ENCODE measurements at places on chromosomes 3 and 15.
A peak's percentile ranks its signal among the peaks of the same experiment; 100 is the strongest.

- DNase-seq = no peak
Measured at GRCh38 chr15:85597155-85597815, 197.4 kb downstream of the KLHL25 start.

DNA sequence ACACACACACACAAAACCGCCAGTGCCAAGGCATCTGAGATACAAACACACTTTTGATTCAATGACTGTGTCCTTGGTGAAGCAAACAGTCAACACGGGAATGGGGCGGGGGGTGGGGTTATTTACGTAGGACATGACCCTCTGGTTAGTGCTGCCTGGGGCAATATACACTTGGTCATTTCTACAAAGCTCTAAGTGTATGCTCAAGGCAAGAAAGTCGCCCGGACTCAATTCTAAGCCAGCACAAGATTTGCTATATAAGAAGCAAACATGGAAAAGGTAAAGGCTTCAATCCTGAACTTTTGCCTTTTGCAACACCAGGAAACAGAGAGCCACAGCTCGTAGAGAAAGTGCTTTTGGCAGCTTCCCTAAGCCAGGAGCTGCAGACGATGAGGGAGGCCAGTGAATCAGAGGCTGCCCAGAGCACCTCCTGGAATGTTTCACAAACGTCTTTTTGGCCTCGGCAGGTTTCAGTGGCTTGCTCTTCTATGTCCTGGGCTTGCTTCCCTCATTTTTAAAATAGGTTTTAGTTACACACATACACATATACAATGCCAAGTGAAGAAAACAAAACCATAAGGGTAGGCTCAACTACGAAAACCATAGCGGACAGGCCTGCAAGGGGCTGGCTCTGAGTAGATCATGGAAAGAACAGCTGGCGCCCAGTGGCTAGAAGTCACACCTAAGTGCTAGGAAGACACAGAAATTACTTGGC is 73.6 kb downstream of the TM4SF4 start:
- no peak for DNase-seq

- no peak for DNase-seq
Measured at GRCh38 chr3:9064850-9065249, 101.6 kb upstream of the RAD18 start.

DNA sequence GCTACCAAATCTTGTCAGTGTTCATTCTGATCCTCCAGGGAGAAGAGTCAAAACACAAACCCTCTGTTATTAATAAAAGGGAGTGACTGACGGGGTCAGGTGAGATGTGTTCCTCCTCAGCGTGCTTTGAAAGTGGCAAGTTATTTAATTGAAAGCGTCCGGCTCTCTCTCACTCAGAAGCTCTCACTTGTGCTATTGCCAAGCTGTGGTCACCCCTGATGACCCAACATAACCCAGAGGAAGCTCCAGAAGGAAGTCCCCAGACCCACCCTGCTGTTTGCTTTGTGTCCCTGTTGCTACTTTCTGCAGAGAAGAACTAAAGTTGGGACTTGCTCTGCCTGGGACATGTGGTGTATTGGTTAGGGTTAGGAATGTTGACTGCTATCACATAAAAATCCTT is 235.6 kb downstream of the EDEM1 start:
- DNase-seq = no peak

DNA sequence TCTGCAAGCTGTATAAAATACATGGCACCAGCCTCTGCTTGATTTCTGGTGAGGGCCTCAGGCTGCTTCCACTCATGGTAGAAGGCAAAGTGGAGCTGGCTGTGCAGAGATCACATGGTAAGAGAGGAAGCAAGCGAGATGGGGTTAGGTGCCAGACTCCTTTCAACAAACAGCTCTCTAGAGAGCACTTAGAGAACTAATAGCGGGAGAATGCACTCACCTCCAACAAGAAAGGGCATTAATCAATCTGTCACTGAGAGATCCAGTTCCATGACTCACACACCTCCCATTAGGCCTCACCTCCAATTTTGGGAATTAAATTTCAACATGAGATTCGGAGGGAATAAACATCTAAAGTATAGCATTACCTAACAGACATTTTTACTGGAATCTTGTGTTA is 644.1 kb upstream of the ARRDC4 start:
- DNase-seq = no peak

DNA sequence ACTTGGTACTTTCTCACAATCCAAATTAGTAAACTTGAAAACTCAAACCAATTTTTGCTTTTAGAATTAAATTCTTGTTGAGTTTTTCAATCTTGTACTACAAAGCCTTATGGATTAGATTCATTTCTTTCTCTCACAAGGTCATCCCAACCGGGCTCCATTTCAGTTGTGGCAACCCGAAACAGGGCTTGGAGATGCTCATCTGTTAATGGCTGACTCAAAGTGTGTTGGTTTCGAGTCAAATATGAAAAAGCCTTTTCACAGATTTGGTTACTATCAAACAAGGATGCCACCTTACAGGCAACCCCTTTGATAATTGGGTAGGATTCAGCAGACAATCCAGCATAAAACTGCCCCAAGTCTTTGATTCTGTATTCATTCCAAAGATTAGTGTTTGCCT is 1.8 kb downstream of the EPM2AIP1 start:
- DNase-seq = no peak

DNA sequence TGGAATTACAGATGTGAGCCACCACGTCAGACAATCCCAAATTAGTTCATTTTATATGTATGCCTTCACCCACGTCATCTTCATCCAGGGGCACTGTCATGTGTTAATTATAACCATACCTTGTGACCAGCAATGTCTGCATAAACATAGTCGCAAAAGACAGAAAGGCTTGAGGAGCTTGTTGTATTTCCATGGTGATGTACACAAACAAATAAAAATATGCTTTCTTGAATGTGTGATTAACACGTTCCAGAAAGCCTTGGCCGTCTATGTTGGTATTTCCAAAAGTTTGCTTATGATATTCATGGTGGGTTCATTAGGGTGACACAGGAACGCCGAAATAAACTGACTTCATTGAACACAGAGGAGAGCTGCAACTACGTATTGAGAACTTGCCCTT is 524.7 kb upstream of the ZNF717 start:
- no peak for DNase-seq

- peak; percentile 53 for DNase-seq
Measured at GRCh38 chr3:85567071-85567676, 608.4 kb downstream of the CADM2 start.

DNA sequence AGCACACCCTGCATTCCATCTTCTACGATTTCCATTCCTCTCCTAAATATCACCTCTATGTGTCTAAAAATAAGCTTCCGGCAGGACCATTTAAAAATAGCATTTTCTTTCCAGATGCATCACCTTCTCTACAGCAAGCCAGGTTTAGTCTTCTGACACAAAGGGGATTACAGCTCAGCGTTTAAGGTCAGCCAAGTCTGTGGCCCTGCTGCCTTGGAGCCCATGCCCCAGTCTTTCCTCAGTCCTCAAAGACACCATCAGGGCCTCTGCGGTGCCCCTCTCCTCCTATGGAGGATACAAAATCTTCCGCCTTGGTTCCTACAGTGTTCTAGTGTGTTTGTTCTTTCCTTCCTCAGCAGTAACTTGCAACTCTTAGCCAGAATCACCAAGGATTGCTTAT is 3.8 kb downstream of the SELENOS start:
- DNase-seq = no peak

GRCh38 chr3:127624063-127624462 is 4.9 kb upstream of the PODXL2 start:
- DNase-seq = no peak

GRCh38 chr15:90683371-90683770 is 33.8 kb upstream of the BLM start:
- DNase-seq = no peak

GRCh38 chr3:53682807-53683206 is 163.4 kb downstream of the CHDH start:
- DNase-seq = no peak

- no peak for DNase-seq
Measured at GRCh38 chr3:197019021-197019420, 10.6 kb downstream of the MELTF start.

DNA sequence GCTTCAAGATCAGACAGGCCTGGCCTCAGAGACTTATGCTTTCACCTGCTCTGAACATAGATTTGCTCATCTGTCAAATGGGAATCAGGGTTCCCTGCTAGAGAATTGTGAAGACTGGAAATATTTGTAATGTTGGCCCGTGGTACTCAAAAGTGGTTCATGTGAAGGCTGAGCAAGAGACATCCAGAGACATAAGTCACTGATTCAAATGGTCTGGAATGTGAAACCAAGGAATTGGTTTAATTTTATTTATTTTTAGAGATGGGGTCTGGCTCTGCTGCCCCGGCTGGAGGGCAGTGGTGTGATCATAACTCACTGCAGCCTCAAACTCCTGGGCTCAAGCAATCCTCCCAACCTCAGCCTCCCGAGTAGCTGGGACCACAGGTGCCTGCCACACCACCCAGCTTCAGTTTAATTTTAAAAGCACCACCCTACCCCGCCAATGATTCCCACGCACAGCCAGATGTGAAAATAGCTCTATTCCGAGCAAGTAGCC is 60.1 kb downstream of the DAPK2 start:
- DNase-seq = no peak

DNA sequence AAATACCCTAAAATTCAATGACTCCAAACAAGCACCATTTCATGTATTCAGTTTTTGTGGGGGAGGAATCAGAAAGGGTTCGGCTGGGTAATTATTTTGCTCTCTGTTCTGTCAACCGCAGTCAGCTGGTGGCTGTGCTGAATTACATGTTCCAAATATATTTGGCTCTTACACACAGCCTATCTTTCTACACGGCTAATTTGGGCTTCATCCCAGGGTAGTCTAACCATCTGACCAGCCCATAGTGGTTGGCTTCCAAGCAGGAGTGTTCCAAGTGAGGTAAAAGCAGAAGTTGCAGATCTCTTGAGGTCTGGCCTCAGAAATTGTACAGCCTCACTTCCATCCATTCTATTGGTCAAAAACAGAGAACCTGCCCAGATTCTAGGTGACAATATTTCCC is 760.8 kb upstream of the SEMA6D start:
- DNase-seq = no peak

GRCh38 chr3:164612751-164613150 is 465.5 kb downstream of the SI start:
- DNase-seq = no peak

DNA sequence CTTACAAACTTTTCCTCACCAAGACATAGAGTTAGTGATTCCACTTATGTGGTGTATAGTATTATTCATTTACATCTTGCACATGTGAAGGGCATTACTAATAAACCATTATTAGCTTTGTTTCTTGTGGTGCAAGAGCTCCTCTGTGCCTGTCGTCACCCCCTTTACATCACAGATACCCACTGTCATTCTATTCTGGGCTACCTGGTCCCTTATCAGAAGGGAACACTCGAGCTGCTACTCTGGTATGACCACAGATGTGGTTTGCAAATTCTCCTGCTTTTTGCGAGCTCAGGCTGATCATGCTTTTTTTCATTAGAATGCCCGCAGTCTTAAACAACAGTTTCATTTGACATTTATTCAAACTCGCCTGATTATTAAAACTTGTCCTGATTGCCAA is 13.9 kb upstream of the SENP2 start:
- DNase-seq = no peak

- no peak for DNase-seq
Measured at GRCh38 chr3:30195352-30195751, 411.0 kb upstream of the TGFBR2 start.

DNA sequence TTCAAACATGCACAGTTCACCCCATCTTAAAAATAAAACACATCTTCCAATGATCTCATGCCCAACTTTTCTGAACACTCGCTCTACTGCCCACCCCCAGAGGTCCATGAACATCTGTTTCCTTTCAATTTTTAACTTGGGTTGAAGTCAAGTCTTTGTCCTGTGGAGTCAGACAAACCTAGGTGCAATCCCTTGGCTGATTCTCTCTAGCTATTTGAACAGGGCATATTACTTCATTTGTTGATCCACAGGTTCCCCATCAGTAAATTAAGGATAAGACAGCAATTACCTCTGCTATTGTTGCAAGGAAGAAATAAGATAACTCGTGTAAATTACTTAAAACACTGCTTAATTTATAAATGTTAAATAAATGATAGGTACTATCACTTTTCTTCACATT is 180.1 kb downstream of the CNTN3 start:
- DNase-seq = no peak

DNA sequence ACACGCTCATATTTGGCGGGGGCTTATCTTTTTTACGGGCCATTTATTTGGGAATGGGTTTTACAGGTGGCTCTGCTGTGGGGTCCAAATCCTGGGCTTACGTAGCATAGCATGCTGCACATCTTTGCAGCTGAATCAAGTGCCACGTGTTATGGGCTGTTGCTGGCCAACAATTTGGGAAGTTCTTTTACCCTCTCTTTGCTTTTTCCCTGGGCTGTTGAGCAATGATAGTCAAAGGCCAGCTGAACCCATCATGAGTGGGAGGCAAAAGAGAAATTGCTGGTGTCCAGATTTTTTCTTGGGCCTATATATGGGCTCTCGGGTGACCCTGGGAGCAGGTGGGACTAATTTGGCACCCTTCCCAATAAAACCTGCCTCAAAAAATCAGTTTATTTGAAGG is 209.3 kb upstream of the SATB1 start:
- DNase-seq = no peak

DNA sequence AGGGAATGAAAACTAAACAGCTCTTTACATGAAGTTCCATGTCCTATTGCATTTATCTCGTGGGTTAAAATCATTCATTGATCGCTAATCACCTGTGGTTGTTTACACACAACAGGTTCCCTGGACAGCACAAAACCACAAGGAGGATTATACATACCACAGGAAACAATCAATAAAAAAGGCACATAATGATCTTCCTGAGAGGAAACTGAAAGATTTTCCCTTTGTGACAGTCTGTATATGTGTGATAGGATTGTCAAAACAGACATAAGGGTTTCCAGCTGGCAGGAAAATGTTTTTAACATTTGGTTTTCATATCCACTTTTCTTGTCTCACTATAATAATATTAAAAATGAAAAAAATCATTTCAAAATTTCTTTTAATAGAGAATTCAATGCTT is 541.8 kb downstream of the NLGN1 start:
- DNase-seq = no peak

- DNase-seq = no peak
Measured at GRCh38 chr3:15291589-15292541, 40.5 kb downstream of the SH3BP5 start.

GRCh38 chr15:51314391-51315337 is 23.7 kb downstream of the CYP19A1 start:
- no peak for DNase-seq

GRCh38 chr3:60633644-60634043 is 617.6 kb downstream of the FHIT start:
- no peak for DNase-seq

DNA sequence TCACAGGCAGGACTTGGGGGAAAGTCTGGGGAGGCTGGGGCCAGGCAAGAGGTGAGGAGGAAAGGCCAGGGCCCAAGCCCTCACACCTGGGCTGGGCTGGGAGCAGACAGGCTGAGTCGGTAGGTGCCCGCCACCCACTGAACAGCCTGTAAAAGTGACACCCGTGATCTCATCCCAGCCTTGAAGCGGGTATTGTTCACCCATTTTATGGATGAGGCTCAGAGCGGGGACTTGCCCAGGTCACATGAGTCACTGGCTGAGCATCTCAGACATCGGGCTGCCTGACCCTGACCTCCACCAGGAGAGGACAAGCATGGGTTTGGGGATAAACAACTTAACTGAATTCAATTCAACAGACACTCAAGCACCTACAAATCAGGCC is 52.0 kb upstream of the CTSH start:
- no peak for DNase-seq

Data from NCI-H1092 treated with DMSO at 0.1 percent for 48 hours (cell line).